ENCODE measurements at places on chromosomes 11 and 22.

DNA sequence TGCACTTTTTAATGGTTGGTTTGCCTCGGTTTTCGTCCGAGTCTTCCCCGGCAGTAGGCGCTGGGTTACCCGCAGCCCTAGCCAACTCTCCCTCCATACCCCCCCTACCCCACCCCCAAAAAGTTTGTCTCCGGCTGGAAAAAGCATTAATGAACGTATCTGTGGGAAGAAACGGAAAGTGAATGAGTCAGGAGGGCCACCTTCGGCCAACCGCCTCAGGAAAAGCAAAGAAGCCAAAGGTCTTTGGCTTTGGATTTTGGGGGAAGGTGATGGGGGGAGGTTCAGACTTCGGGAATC, 508 bp upstream of the FLI1 start:
- no peak for DNase-seq

GRCh38 chr11:130945896-130946295, 29.6 kb upstream of the SNX19 start:
- no peak for DNase-seq

DNA sequence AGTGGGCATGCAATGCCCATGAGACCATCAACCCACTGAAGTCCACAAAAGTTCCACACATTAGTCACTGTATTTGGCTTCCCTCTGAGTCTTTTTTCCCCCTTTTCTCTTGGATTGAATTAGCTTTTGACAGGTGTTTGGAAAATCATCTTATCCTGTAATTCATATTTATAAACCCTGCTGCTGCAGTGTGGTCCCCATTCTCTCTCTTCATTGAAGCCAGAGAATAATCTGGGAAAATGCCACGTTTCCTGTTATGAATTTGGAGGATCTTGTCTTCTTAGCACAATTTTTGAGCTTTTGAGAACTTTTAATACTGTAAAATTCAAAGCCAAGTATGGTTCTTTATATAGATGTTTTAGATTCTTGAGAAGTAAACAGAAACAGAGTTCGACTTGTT, 84.8 kb downstream of the UVRAG start:
- DNase-seq: no peak

- DNase-seq: no peak
Observed at GRCh38 chr11:70796648-70797227, 398.4 kb downstream of the CTTN start.

GRCh38 chr22:30605449-30606110, 1.4 kb upstream of the TCN2 start:
- DNase-seq: no peak

- DNase-seq: no peak
Observed at GRCh38 chr11:1747753-1748635, 2.4 kb downstream of the IFITM10 start.

DNA sequence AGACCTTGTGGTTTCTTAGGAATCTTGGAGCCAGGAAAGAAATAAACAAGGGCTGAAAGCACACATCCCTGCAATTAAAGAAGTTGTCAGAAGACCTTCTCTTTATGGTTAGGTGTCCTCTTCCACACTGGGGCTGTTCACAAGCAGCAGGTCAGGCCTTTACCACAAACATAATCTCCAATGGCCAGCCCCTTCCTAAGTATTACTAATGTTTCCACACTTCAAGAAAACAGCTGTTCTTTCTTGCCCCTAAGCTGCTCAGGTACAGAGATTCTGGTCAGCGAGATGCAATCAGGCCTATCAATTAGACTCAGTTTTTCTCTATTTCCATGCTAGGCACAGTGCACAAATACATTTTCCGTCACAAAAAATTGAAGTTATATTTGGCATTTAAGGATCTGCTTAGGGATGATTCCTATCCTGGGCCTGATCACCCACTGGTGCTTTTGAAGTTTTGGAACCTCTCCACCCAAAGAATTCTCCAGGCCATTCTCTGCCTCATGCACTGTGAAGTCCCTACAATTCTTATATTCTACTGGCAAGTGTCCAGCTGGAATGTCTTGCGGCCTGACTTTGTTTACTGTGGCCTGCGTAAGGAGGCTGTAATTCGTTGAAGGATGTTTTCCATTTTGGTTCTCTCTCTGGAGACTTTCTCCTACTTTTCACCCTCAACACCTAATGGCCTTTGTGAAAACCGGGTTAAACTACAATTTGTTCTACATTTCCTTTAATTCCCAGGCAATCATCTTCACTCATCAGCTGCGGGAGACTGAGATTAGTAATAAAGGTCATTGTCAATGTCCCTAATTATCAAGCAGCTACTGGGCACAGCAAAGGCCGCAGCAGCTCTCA, 5.1 kb downstream of the PRAME start:
- no peak for DNase-seq

GRCh38 chr11:4074266-4074665, 20.3 kb upstream of the RRM1 start:
- no peak for DNase-seq

- DNase-seq: no peak
Observed at GRCh38 chr11:114129142-114129541, 69.6 kb downstream of the ZBTB16 start.

GRCh38 chr11:33719587-33719986, 16.6 kb downstream of the CD59 start:
- DNase-seq: no peak

DNA sequence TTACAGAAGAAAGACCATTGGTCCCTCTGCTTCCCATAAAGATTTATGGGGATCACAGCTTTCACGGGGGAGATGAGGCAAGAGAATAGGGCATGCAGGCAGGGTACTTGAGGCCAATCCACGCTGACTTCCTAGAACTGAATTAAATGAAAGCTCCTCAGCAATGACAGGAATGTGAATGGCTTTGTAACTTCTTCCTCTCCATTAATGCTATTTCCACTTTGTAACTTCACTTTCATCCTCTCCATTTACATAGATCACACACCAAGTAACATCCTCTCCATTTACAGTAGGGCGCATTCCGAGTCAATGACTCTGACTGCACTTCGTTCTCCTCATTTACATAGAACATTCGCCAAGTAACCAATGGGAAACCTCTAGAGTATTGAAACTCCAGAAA, 89.8 kb downstream of the PIWIL4 start:
- no peak for DNase-seq

DNA sequence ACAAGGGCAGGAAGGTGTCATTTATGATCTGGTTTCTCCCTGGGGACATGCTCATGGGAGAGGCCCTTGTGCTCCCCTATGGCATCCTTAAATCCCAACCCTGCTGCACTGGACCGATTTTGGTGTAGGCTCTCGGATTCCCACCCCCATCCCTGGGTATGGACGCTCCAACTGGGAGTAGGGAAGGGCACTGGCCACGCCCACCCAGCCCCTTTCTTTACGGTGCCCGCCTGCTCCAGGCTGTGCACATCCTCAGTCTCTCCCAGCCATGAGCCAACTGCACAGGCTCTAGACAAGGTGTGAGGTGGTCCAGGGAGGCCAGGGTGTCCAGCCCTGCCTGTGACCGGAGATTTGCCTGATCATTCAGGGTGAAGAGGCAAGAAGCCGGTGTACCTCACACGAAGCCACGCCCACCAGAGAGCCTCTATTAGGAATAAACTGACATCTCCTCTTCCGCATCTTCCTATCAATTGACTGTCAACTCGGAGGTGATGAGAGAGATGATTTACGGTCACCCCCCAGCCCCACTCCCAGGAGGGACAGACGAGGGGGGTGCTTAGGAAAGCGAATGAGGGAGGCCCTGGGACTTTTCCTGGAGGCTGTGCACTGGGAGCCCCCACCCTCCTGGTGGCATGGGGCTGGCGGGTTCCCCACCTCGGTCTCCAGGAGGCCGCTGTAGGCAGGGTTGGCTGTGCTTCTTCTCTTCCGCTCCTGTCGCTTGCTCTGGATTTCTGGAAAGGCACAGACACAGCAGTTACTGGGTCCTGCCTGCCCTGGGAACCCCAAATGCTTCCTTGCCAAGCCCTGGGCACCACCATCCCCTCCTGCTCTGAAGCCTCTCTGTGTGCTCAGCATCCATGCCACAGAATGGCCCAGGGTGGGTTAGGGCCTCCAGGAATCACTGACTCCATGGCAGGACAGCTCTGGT, 116.7 kb downstream of the PHF21B start:
- DNase-seq: no peak

DNA sequence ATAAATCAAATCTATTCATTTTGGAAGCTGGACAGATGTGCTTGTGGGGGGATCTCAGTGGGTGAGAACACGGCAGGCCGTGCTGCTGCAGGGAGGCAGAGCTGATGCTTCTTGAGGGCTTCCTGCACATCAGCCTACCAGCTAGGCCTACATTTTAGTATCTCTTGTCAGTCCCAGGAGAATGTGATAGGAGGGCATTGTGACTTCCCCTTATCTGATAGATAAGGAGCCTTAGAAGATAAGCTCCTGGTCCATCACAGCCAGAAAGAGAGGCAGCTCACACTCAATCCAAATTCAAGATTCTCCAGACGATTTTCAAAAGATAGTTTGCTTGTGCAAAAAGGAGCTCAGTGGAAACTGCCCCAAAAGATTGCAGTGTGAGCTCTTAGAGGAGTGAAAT, 89.0 kb downstream of the SHANK2 start:
- DNase-seq: no peak

DNA sequence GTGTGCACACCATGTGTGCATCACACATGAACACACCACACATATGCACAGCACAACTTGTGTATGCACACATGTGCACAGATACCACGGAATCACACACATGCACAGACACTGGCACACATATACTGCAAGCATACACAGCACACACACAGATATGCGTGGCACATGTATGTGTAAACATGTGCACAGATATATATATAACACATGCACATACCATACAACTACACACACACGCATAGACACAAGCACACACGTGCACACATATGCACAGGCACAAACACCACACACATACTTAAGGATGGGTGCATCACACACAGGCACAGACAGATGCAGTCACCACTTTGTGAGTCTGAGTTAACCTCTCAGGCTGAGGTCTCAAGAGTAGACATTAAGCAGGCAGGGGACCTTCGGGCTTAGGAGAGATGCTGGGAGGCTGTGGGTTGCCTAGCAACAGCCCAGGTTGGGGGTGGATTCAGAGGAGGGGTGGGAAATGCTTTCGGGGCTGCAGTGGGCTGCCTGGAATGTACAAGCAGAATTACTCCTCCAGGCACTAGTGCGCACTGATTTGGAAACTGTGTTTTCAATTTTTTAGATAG, 82.9 kb downstream of the MYO18B start:
- DNase-seq: no peak

- DNase-seq: no peak
Observed at GRCh38 chr11:60566776-60567175, 51.6 kb downstream of the MS4A13 start.

DNA sequence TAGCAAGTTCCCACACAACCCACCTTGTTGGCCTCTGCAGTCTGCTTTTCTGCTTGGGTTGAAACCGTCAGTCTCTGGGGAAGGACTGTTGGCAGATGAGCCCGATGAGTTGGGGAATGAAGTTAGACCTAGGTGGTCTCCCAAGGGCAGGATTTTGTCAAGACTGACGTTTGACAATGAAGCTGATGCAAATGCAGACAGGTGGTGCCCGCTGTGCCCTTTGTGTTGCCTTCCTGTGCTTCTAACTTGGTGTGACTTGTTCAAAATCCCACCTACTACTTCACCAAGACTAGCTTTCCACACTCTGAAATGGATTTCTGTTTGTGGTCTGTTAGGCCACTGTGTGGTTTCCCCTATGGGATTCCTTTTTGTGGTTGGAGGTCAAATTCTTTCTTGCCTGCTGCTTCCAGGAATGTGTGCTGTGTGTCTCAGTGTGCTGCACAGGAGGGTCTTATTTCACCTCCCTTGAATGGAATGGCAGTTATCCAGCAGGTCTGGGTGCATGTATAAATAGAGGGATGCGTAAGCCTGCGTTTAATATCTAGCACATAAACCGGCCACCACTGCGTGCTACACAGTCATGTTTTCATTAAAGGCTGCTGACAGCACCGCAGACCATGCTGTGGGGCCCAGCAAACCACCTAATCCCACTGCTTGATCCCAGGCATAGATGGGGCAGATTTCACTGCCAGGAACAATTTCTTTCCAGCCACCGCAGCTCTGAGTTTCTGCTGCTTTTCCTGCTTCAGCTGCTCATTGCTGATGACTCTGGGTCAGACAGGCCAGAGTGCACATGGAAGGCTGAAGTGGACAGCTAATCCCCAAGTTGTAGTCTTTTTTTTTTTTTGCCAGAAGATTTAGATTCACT, 44.8 kb downstream of the ADAMTS8 start:
- DNase-seq: no peak

- no peak for DNase-seq
Observed at GRCh38 chr22:46031557-46031956, 54.6 kb upstream of the WNT7B start.

DNA sequence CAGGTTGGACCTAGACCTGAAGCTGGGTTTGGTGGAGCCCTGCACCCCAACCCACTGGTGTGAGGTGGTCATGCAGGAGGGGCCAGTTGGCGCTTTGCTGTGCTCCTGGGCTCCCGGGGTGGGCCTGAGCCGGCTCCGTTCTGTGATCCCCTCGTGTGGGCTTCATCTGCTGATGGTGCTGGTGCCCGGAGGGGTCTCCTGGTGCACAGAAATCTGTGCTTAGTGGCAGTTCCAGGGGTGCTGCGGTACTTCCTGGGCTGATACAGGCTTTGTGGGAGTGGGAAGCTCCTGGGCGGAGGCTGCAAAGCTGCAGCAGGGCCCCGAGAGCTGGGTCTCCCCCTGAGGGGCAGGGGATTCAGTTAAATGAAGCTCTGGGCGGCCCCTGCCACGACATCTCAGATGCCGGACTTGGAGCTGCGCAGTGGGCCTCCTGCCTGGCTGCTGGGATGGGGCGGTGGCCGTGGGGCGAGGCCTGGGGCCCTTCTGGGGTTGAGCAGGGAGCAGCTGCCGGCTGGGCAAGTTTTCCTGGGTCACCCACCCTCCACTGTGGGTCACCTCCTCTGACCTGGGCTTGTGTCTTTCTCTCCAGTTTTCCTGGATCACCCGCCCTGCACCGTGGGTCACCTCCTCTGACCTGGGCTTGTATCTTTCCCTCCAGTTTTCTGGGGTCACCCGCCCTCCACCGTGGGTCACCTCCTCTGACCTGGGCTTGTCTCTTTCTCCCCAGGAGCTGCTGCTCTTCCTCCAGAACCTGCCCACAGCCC, 410.5 kb downstream of the TBC1D22A start:
- DNase-seq: no peak

GRCh38 chr11:60925868-60926267, 1.6 kb downstream of the TMEM132A start:
- no peak for DNase-seq

DNA sequence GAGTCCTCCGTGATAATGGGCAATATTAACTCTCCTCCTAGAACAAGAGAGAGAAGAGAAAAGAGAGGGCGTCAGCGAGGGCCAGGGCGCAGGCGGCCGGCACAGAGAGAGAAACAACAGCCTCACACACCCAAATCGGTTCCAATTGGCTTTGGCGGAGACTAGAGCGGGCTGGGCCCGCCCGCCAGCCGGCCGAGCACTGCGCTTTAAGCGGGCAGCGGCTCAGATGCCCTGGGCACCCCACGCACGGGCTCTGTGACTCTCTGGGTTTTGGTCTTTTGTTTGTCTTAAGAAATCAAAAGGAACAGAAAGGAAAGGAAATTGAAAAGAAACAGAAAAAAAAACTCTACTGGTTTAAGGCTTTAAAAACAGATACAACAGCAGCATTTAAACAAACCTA, 17.0 kb downstream of the SLC22A12 start:
- no peak for DNase-seq

GRCh38 chr22:44336962-44337677, 24.4 kb upstream of the SHISAL1 start:
- DNase-seq: no peak
